Anterior cingulate cortex (tissue), 58 donors: ENCODE measurements at places on chromosomes 4 and X.

DNA sequence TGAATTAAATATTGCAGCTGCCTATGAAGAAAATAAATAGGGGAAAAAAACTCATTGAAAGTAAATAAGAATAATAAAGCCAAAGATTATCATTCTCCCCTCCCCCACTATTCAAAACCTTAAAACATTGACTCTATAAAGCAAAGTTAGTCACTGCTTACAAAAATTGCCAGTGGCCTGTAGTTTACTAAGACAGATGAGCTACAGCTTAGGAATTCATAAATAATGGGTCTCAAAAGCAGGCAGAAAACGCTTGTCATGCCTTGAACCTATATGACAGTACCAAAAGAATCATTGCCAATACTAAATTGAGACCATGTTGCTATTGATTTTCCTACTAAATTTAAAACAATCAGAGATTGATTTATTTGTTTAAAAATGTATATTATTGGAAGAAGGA, 78.9 kb downstream of the SLC10A7 start:
- DNase-seq: no peak

- no peak for DNase-seq
Observed at GRCh38 chrX:120014354-120015130, 62.9 kb downstream of the RHOXF2B start.

DNA sequence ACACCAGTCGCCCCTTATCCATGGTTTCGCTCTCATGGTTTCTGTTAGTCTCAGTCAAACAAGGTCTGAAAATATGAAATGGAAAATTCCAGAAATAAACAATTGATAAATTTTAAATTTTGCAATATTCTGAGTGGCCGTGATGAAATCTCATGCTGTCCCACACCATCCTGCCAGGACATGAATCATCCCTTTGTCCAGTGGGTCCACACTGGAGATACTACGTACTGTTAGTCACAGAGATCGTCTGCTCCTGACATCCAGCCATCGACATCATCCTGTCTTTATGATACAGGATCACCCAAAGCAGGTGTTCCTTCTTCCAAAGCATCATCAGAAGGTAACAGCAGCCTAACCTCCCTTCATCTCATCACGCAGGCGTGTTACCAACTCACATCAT, 76.5 kb upstream of the MSX1 start:
- no peak for DNase-seq

DNA sequence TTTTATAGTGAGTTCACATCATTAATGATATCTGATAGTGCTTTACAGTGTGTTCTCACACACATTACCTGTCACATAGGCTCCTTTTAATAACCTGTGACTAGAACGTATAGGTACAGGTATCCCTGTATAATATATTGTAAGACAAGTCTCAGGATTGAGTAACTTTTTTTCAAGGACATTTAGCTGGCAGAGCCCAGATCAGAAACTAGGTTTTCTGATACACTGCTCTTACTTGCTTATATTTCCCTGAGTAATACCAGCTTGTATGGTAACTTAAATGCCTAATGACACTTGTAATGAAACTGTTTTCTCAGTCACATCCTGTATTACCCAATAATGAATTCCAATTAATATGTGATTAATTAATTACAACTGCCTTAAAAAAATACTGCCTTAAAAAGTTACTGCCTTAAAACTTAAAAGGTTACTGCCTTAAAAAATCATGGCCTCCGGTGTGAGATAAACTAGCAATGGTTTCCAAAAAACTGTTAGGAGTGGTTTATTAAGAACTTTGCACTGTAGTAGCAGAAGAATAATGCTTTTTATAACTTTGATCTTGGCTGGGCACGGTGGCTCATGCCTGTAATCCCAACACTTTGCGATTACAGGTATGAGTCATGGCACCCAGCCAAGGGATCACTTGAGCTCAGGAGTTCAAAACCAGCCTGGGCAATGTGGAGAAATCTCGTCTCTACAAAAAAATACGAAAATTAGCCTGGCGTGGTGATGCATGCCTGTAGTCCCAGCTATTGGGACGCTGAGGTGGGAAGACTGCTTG, 11.9 kb downstream of the COPS4 start:
- no peak for DNase-seq

GRCh38 chr4:69650872-69651271, 2.2 kb downstream of the UGT2A1 start:
- DNase-seq: no peak

DNA sequence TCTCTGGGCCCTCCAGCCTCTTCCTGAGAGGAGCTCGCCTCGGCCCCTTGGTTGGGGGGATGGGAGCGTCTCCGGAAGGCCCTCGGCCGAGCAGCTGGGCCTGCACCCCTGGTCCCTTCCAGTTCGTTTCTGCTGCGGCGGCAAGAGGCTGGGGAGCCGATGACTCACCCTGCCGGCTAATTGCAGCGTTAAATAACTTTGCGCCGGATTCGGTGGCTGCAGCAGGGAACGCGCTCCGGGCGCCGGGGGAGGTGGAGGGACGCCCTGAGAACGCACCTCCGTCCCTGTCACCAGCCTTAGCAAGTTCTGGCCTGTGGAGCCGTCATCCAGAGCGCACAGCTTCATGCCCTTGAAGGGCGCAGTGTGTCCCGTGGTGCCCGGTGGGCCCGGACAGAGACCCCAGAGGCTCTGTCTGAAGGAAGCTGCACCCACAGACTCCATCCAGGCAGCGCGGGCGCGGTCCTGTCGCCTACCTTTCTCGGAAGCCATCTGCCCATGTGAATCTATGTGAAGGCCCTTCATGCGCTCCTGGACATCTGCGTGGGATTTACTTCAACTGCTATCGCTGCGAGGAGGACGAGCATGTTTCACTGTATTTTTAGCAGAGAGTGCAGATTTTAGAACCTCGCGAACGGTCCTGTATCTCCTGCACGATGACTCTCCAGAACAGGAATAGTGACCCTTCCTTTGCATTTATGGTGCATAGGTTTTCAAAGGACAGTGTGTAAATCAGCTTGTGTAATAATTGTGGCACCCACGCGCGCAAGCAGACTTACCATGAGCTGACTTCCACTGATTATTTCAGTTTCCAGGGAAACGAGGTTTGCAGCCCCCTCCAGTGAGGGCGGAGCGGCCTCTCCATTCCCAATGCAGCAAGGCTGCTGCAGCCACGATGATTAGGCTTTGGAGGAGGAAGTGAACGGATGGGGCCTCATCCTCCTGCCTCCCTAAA, 1.7 kb upstream of the TMEM271 start:
- no peak for DNase-seq

- no peak for DNase-seq
Observed at GRCh38 chrX:49077941-49078340, 1.7 kb downstream of the WDR45 start.

DNA sequence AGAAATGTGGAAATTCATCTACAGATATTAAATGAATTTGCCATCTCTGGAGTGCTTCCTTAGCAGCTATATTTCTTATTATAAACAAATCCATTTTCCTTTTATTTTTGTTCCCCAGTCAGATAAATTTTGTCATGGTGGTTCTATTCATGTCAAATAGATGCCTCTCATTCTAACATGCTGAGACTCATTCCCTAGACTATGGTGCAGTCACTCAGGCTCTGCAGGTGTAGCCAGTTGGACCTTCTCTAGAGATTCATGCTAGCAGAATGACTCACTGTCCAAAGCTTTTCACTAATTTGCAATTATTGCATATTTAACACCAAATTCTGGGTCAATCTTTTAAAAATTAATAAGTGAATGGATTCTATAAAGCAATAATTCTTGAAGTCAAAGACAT, 1392.7 kb downstream of the PCDH7 start:
- DNase-seq: no peak

DNA sequence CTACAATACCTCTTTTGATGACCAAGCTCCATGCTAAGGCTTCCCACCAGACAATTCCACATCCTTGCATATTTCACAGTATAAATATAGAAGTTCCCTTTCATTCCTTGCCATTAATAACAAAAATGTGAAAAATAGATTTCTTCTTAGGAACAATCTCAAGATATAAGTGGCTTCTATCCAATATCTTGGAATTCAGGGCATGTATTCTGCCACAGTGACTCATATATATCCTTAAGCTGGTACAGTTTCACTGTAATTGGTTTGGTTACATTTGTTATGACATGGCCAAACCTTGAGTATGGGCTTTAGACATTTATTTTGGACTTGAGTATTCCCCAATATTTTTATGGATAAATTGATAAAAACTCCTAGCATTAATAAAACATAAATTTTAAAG, 181.7 kb upstream of the DDX53 start:
- DNase-seq: no peak

DNA sequence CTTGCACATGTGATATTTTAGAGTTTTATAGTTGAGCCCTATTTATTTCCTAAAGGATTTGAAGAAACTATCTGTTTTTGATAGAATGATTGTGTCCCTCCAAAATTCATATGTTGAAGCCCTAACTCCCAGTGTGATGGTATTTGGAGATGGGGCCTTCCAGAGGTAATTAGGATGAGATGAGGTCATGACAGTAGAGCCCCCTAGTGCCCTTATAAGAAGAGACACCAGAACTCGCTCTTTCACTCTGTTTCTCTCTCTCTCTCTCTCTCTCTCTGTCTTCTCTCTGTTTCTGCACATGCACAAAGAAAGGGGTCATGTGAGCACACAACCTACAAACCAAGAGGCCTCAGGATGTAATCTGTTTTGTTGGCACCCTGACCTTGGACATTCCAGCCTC, 921.9 kb upstream of the DIAPH2 start:
- no peak for DNase-seq

DNA sequence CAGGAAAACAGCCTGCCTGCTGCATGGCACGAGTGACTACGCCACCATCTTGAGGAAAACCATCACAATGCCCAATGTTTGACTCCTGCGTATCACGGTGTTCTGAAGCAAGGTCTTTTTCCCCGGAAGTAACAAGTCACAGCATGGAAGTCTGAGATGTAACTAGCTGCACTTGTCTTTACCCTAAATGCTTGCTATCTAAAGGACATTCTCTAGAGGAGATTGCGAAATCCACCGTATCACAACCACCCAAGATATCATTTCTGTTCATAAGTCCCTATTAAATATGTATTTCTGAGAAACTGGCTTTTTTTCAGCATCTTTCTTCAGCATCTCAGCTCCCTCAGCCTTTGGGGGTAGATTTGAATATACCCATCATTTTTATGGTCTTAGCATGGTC, 1565.1 kb downstream of the ARAP2 start:
- DNase-seq: no peak

- DNase-seq: no peak
Observed at GRCh38 chrX:37785569-37785968, 5.7 kb downstream of the CYBB start.

DNA sequence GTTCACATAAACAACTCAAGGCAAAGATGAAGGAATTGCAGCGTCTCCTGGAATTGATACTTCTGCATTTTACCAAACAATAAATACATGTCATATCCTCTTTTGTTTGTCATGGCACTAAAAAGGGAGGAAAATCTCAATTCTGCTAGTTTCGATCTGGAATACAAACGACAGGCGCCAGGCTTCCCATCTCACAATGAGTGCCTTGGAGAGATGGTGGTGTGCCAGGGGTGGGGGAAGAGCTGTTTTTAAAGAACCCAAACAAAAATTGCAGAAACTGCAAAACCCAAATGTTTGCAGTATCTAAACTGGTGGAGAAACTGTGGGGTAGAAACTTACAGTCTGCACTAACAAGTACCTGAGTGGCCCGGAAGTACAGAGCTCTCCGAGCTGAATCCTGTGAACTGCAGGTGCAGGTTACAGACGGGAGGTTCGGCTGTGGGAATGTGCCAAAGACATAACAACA, 53.0 kb upstream of the KLF3 start:
- peak; percentile 12 for DNase-seq

GRCh38 chr4:77579406-77580076, 26.1 kb upstream of the CXCL13 start:
- no peak for DNase-seq

GRCh38 chr4:153731239-153731638, 28.6 kb downstream of the RNF175 start:
- no peak for DNase-seq

GRCh38 chrX:153560000-153560399, 38.9 kb downstream of the CCNQ start:
- DNase-seq: no peak

- DNase-seq: no peak
Observed at GRCh38 chrX:15142084-15142715, 127.7 kb downstream of the ASB9 start.

- peak; percentile 5 for DNase-seq
Observed at GRCh38 chrX:129717892-129718291, 20.9 kb upstream of the XPNPEP2 start.

GRCh38 chr4:48774760-48775710, 5.0 kb downstream of the FRYL start:
- no peak for DNase-seq

DNA sequence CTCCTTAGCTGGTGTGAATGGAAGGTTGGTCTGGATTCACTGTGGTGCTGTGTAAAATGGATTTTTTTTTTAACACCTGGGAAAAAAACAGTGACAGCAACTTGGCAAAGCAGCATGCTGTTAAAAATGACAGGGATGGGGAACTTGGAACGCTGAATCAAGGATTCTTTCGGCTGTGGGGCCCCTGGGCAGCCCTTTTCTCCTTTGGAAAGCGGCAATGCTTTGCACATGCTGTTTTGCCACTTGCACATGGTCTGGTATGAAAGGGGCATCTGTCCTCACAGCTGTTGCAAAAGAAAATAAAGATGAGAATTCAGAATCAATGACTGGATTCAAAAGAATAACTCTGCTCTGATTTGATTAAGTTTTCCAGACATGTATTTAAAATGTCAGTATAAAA, 10.7 kb upstream of the PIGA start:
- no peak for DNase-seq

- no peak for DNase-seq
Observed at GRCh38 chr4:179698321-179698720, 2256.1 kb upstream of the AGA start.

DNA sequence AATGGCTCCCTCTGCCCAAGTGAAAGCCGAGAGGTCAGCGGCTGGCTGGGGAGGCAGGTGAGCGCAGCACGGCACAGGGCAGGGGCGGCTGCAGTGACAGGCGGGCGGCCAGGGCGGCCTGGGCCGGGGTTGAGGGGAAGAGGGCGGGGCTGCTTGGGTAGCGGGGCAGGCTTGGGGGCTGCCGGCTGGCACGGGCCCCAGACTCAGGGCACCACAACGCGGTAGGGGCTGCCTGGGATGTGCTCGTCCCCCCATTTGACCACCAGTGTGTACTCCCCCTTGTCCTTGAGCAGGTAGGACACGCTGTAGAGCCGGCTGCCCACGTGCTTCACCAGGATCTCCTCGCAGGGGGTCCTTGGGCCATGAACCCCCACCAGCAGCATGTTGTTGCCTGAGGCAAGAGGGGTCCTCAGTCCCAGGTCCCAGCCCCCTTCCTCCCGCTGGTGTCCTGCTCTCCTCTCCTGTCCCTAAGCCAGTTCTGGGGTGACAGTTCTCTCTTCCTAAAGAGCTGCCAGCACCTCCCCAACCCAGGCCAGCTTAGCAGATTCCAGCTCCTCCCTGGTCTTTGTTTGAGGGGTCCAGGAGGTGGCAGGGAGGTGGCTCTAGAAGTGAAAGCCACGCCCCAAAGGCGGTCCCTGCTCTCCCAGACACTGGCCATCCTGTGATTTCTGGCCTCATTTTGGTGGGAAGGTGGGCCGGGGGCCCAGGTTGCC, 25.6 kb downstream of the FLNA start:
- DNase-seq: no peak

- no peak for DNase-seq
Observed at GRCh38 chrX:45077748-45078424, 122.8 kb downstream of the DIPK2B start.
